ENCODE measurements at places on chromosomes 13 and 19. TPM values are rescaled to one million over a fixed set of nuclear protein-coding genes. Genes with fewer than 3 reads are reported as not detected.

AP1M1 gene
- 65.0 TPM for total RNA-seq

MEIOSIN gene
- total RNA-seq = 0.06 TPM

CUL4A gene
- total RNA-seq = 54.7 TPM

ZNF557 gene
- 2.2 TPM for total RNA-seq

ZNF177 gene
- total RNA-seq = 0.30 TPM

RNF17 gene
- not detected for total RNA-seq

RTBDN gene
- 0.33 TPM for total RNA-seq

ZNF324B gene
- 6.6 TPM for total RNA-seq

PSG2 gene
- total RNA-seq = not detected
